ENCODE measurements at places on chromosomes 5 and 9.

- DNase-seq, result peak; percentile 66
Observed at GRCh38 chr5:72818866-72819534, 2.5 kb downstream of the TNPO1 start.

DNA sequence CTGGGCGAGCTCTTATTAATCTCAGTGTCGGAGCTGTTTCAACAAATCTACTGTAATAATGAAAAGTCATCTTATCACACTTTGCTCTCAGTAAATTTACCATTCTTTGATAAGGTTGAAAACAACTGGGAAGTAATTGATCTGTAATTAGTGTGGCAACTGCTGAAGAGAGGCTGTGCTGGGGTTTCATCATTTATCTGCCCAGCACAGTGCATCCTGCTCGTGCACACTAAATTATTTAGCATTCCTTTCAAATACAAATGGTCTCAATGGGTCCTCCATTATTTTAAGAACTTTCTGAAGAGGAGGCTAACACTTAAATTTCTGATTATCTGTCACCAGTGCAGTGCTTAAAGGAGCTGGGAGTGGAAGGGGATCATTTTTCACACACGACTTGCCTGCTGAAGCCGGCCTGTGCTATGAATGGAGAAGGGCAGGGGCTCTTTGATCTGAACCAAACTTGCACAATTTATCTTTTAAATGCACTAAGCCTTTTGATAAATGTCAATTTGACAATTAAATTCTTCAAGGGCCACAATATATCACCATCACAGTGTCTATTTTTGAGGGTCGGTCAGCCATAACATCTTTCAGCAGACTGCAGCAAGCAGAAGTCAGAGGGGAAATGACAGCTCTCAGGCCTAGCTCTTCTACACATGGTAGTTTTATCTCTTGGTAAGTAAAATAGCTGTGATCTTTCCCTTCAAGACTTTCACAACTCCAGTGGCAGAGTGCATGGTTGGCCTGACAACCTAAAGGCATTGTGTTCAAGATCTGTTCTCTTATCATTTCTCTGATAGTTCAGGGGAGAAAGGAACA is 106.4 kb upstream of the EFNA5 start:
- no peak for DNase-seq

GRCh38 chr5:178288401-178289368 is 56.1 kb upstream of the PHYKPL start:
- no peak for DNase-seq

- DNase-seq, result no peak
Observed at GRCh38 chr9:117437283-117437682, 22.4 kb upstream of the ASTN2 start.

DNA sequence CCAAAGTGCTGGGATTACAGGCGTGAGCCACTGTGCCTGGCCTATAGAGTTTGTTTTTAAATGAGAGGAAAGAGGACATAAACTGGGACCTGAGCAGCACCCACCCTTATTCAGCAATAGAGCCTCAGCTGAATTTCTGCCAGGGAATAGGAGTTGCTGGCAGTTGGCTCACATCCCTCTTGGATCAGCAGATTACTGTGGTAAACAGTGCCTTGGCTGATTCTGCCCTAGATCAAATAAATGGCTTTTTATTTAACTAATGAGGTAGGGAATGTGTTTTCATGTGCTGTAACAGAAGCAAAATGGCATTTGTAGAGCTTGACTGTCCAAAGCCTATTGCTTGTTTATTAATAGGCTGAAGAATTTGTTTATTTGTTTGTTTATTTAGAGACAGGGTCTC is 2.1 kb downstream of the ARHGEF37 start:
- peak; percentile 41 for DNase-seq

- no peak for DNase-seq
Observed at GRCh38 chr5:111076091-111076490, 4.6 kb downstream of the TSLP start.

DNA sequence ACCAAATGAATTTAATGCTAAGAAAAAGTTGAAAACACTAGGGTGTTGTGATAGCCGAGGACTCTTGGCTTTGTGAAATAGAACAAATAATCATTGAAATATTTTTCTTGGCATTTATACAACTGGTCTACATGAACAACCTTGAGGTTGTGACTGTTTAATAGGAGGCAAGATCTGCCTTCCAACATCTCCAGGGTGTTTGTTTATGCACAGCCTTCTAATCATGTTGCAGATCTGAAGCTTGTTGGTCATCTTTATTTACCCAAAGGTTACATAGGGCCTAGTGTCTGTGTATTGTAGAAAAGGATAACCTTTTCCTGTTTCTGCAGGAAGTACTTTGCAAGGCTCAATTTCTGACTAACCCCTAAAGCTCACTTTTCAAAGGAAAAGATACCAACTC is 65.2 kb upstream of the RANBP3L start:
- DNase-seq, result no peak

DNA sequence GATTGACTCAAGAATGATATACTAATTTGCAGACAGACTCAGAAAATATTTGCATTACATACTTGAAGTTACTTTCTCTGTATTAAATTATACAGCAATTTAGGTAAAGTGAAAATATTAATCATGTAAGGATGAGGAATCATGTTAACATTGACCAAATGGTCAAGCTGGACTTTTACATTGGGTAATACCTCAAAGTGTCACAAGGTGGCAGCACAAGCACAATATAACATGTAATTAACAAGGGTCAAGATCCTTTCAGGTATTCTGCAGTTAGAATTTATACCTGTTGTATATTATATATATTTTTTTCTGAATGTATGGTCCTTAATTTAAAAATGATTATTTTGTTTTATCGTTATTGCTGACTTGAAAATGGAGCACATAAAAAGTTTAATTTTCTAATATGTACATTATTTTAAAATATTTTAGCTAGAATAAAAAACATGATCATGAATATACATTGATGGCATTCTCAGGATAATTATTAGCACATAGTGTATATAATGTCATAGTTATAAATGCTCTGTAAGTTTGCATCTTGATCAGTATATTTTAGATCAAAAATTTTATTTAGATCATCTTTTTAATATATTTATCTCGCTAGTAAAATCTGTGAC is 8.6 kb downstream of the HAPLN1 start:
- peak; percentile 12 for DNase-seq

GRCh38 chr5:135085936-135086725 is 52.1 kb upstream of the PITX1 start:
- no peak for DNase-seq

GRCh38 chr5:170761048-170761707 is 22.3 kb upstream of the GABRP start:
- no peak for DNase-seq

DNA sequence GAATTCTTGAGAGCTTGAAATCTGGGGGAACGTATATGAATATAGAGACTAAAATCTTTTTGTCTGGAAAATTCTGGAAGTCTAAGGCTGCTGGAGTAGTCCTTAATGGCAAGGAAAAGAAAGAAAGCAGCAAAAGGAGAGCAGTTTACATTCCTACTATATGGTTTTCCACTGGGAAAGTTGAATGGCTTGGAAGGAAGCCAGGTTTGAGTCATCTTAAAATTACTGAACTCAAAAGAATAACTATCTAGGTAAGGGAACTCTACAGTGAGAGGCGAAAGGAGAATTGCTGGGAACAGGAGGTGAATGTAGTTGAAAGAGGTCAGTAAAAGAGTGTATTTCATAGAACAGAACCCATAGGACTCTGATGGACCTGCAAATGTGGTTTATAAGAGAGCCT is 258.1 kb upstream of the EDIL3 start:
- DNase-seq, result no peak

- no peak for DNase-seq
Observed at GRCh38 chr5:6632324-6632887, 438 bp downstream of the NSUN2 start.

DNA sequence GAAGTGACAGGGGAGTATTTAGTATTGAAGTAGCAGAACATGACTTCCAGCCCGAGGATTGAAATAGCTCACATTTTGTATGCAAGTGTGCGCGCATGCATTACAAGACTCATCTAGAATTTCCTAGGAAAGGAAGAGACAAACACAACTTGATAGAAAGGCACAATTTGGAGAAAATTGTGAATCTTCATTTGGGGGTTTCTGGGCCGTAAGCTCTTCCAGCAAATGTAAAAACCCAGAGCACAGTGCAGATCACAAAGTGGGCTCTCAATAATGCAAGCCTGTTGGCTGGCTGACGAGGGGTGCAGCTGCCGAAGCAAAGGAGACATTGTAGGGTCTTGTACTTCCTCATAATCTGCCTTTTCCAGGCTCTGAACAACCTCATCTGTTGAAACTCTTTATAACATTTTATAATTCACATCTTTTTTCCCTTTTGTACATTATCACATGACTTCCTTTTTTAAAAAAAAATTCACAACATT is 109.0 kb downstream of the BAAT start:
- DNase-seq, result no peak

DNA sequence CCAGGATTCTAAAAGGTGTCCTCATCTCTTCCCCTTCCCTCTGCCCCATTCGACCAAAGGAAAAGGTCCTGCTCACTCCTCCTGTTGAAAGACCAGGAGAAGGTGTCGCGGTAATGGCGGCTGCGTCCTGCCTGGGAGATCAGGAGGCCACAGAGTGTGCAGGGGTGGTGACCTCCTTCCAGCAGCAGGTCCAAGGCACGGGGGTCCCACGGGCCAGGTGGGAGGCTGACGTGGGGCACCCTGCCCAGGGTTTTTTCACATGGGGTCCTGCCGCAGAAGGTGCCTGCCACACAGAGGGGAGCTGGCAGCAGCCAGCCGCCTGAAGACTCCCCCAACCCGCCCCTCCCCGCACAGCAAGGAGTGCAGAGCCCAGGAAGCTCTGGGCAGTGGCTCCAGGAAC is 22.2 kb upstream of the ADAMTS2 start:
- DNase-seq, result no peak

- no peak for DNase-seq
Observed at GRCh38 chr9:130299785-130300615, 34.4 kb downstream of the HMCN2 start.

DNA sequence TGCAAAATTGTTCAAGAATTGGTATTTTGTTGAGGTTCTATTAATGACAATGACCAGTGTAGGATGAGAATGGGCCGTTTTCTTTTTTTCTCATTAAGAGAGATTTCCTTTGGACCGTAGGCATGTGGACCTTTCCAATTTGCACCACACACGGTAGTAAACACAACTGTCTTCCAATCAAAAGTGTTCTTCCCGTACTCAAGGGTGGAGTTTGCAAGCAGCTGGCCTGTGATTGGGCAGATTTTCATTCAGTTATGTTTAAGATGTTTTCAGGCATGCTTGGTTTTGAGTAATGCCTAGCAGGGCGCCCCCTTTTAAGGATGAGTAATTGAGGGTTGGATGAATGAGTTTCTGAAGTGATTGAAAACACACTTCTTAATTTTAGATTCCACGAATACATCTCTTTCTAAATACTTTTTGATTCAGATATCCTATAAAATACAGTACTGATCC is 2.5 kb downstream of the KDM3B start:
- DNase-seq, result no peak

DNA sequence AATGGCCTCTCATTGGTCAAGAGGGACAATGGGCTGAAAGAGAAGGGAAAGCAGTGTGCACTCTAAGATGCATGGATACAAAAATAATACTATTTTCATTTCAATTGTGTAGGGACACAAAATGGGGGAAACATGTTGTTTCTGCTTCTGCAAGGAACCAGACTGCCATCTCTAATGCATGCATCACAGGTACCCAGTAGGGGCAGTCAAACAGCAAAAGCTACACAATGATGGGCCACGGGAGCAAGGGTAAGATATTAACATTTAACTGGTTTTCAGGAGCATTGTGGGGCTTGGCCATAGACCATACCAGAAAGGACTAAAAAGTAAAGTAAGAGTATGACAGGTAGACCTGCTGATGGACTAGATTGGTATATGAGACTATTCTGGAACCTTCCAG is 535.8 kb downstream of the SPATA31D1 start:
- DNase-seq, result no peak

- no peak for DNase-seq
Observed at GRCh38 chr5:68746643-68747420, 347.0 kb upstream of the SLC30A5 start.

DNA sequence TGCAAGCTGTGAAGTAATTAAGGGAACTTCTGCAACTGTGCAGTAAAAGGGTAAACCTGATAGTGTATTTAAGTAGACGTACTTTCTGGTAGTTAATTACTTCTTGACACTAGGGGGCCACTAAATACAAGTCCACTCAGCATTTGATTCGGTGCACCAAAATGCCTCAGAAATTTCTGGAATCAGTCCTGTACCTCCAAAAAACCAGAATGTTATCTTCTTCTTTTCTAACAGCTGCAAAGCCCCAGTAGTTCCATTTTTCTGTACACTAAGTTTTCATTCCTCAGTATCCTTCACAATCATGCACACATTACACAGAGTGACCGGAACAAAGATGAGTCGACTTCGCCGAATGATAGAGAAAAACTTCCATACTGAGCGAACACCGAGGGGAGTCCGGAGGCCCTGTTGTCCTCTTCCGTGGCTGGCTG is 484 bp downstream of the GFM2 start:
- DNase-seq, result no peak

GRCh38 chr9:89874351-89875321 is 269.8 kb downstream of the GADD45G start:
- no peak for DNase-seq

DNA sequence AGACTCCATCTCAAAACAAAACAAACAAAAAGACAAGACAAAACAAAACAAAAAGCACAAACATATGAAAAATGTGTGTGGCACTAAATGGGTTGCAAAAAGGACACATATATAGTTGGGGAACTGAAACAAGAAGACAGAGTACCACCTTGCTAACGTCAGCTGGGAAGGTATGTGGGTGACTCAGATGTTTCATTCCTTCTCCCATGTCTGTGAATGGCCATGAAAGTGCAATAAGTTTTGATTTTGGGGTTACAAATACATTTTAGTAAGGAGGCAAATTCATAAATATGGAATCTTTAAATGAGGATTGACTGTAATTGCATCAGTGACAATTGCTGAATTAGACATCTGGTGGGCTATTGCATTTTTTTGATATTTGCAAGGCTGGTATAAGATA is 81.6 kb upstream of the KLF4 start:
- no peak for DNase-seq

GRCh38 chr9:135001526-135001925 is 83.8 kb upstream of the FCN1 start:
- no peak for DNase-seq

GRCh38 chr5:171581781-171582180 is 162.3 kb downstream of the FGF18 start:
- DNase-seq, result no peak

DNA sequence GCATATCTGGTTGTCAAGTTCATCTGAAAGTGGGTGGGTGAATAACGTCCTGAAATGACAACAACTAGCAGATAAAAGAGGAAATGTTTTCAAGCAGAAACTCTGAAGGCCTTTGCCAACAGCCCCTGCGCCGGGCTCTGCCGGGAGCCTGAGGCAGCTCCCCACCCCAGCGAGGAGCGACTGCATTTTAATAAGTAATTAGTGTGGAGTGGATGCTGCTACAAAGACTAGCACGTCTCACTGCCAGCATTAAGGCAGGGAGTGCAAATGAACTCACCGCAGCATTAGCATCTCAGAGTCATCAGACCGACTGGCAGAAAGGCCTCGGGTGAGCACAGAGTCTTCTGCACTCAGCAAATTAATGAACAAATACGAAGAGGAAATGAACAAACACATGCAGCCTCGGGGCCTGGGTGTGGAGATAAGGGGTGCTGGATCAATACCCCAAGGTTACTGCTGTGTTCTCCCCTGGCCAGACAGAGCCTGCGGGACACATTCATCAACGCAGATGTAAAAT is 63.8 kb downstream of the VAV2 start:
- DNase-seq, result no peak

- DNase-seq, result no peak
Observed at GRCh38 chr9:29625292-29625731, 2052.0 kb upstream of the C9orf72 start.

GRCh38 chr9:70805949-70806348 is 315.5 kb downstream of the TRPM3 start:
- no peak for DNase-seq

Data from NCI-H774 (cell line).